ENCODE measurements at places on chromosomes 5 and 9. TPM values are rescaled to one million over a fixed set of nuclear protein-coding genes. Genes with fewer than 3 reads are reported as not detected.

Gene BNC2
- not detected for total RNA-seq

Gene SLC45A2
- total RNA-seq, result not detected

Gene PTGER4
- total RNA-seq, result 28.5 TPM

Gene ADAMTS2
- total RNA-seq, result not detected

Gene TLE1
- 46.1 TPM for total RNA-seq

Gene ANKRD33B
- total RNA-seq, result 2.9 TPM

Gene NINJ1
- 15.2 TPM for total RNA-seq

Gene CYSRT1
- 3.6 TPM for total RNA-seq

Gene CCDC192
- 2.5 TPM for total RNA-seq

Gene CDKN2B
- total RNA-seq, result 30.4 TPM

Gene C8G
- 4.0 TPM for total RNA-seq

Gene PCDHA13
- 2.3 TPM for total RNA-seq

Gene OGN
- not detected for total RNA-seq

Gene CAMK4
- 19.4 TPM for total RNA-seq

Gene UTP15
- total RNA-seq, result 47.5 TPM

Gene PCDHA1
- 0.83 TPM for total RNA-seq

Gene CHD1
- 79.7 TPM for total RNA-seq

Gene OR13F1
- total RNA-seq, result not detected

Gene MAMDC4
- total RNA-seq, result 3.1 TPM

Gene HMGCS1
- total RNA-seq, result 263 TPM

Gene CYLC2
- not detected for total RNA-seq
